Chondrocyte (in vitro differentiated cells): ENCODE measurements at places on chromosomes 13 and 19. TPM values are rescaled to one million over a fixed set of nuclear protein-coding genes. Genes with fewer than 3 reads are reported as not detected.

GRCh38 chr19:2457394-2458037 lies 757 bp upstream of the LMNB2 start:
- DNase-seq: no peak

CLIP3 gene
- 51.2 to 59.0 TPM (median 53.8 TPM) in 3 replicates for total RNA-seq

- DNase-seq: no peak
Observed at GRCh38 chr19:44607049-44607448, 6.3 kb upstream of the IGSF23 start.

DNA sequence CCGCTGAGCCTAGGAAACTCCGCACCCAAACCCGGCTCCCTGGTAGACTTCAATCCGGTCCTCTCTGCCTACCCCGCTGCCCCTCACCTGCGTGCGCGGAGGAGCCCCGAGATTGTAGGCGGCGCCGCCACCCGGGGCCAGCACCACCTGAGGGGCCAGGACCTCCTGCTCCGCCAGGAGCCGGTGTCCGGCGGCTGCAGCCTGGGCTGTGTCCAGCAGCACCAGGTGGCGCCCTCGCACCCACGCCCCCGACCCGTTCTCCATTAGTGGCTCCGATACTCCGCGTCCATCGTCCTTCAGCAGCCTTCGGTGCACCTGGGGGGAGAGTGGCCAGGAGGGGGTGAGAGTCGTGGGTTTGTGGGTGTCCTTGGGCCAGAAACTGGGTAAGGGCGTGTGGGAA lies 18.5 kb downstream of the MAN2B1 start:
- no peak for DNase-seq

- peak; percentile 93 for DNase-seq
Observed at GRCh38 chr19:16041299-16041990, 34.9 kb upstream of the TPM4 start.

- no peak for DNase-seq
Observed at GRCh38 chr19:437041-437440, 23.8 kb downstream of the SHC2 start.

GRCh38 chr13:56457535-56458190 lies 683.1 kb upstream of the PRR20A start:
- no peak for DNase-seq

- DNase-seq: no peak
Observed at GRCh38 chr13:44609137-44609536, 33.0 kb upstream of the TSC22D1 start.

DNA sequence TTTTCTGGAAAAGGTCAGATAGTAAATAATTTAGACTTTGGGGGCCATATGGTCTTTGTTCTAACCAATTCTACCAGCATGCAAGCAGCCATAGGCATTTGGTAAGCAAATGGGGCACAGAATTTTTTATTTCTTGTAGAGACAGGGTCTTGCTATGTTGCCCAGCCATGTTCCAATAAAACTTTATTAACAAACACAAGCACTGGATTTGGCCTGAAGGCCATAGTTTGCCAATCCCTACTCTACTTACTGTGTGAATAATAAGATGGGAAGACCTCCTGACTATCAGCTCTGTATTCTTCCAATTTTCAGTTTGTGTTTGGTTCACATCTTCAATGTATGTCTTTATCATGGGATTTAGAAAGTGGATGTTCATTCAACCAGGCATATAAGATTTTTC lies 53.0 kb upstream of the SERP2 start:
- no peak for DNase-seq

GRCh38 chr13:39016787-39017186 lies 21.1 kb downstream of the PROSER1 start:
- DNase-seq: no peak

SYT5 gene
- total RNA-seq: 0.80 TPM in 1 of 3 replicates, not detected in the others

DNA sequence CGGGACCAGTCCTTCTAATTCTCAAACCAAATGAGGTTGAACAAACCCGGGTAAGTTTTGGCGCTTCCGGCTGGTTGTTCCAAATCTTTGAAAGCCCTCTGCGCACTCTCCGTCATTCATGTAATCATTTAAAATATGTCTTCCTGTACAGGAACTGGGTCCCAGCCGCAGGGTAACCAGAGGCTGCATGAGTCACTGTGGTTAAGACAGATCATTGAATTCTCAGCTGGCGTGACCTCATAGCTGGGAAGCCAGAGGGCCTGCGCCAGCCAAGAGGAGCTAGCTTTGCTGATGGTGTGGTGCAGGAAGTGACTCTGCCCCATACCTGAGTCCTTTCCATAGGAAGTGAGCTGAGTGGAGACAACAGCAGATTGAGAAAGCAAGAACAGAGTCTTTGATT lies 135.2 kb downstream of the TSHZ3 start:
- DNase-seq: no peak

POSTN gene
- 5,433 to 6,725 TPM (median 6,602 TPM) in 3 replicates for total RNA-seq
